ENCODE measurements at places on chromosomes 5 and 9. TPM values are rescaled to one million over a fixed set of nuclear protein-coding genes. Genes with fewer than 3 reads are reported as not detected.

PTGS1 gene
- total RNA-seq: 27.1 TPM

SLC36A2 gene
- total RNA-seq: not detected

PKD2L2 gene
- total RNA-seq: not detected

PLPP6 gene
- 4.0 TPM for total RNA-seq

ENC1 gene
- total RNA-seq: 186 TPM

SV2C gene
- not detected for total RNA-seq

MYOZ3 gene
- 1.9 TPM for total RNA-seq

HABP4 gene
- 19.7 TPM for total RNA-seq

ANKRD18B gene
- not detected for total RNA-seq

TUSC1 gene
- total RNA-seq: 8.5 TPM

MYMK gene
- not detected for total RNA-seq

SLC23A1 gene
- total RNA-seq: not detected

BASP1 gene
- total RNA-seq: 53.4 TPM

Data from smooth muscle cell of the coronary artery (primary cell).